ENCODE measurements at places on chromosomes 1 and 21.
A peak's percentile ranks its signal among the peaks of the same experiment; 100 is the strongest.

DNA sequence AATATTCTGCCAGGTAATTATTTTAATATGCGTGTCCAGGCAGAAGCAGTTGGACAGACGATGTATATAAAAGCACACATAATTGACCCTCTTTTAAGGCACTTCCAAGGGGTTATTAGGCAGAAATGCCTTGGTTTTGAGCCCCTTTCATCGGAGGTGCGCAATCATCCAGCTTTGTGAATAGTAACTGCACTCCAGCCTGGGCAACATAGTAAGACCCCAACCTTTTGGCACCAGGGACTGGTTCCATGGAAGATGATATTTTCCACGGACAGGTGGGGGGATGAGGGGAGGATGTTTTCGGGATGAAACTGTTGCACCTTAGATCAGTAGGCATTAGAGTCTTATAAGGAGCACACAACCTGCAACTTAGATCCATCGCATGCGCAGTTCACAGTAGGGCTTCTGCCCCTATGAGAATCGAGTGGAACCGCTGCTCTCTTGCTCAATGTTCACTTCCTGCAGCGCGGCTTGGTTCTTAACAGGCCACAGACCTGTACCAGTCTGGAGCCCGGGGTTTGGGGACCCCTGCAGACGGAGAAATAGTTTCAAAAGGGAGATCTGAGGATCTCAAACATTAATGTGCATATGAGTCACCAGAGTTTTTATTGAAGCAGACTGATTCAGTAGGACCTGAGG lies 1.8 kb upstream of the MCOLN2 start:
- DNase-seq, result no peak

DNA sequence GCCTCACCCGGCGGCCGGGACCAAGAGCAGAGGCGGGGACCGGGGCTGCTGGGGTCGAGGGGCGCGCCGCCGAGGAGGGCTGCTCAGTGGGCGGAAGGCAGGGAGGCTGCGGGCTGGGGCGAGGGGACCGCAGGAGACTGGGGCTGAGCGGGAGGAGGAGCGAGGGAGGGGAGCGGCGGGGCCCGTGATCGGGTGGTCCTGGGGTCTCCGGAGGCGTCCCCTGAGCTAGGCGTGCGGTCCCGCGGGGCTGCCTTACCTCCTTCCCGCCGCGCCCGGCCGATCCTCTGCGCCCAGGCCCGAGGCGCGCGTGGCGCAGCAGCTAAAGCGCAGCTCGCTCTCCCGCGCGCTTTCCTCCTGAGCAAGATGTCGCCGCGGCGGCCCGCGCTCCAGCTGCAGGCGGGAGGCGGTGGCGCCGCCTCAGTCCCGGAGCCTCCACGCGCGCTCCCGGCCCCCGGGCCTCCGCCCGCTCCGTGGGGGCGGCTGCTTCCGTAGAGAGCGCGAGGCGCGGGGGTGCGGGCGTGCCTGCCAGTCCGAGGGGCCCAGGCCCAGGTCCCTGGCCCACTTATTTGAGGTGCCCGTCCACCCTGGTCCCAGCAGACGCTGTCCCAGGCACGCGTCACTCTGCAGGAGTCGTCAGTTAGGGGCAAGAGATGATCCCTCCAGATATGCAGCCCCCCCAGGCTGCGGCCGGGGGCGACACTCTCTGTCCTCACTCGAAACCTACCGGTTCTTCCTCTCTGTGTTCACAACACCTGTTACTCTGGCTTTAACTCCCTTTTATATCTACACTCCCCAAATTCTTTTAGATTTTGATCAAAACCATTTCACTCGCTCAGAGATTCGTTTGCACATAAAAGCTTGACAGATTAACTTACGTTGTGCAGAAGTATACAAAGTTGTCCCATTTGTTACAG lies at the start of gene CCSAP:
Gene CCSAP, minus strand, starts transcription at position 392 of the 914 bp plus-strand sequence. CDS start 582 bp downstream, outside the sequence.
- DNase-seq, result peak; percentile 17

- DNase-seq, result no peak
Observed at GRCh38 chr1:173295391-173295790, 88.3 kb upstream of the TNFSF4 start.

DNA sequence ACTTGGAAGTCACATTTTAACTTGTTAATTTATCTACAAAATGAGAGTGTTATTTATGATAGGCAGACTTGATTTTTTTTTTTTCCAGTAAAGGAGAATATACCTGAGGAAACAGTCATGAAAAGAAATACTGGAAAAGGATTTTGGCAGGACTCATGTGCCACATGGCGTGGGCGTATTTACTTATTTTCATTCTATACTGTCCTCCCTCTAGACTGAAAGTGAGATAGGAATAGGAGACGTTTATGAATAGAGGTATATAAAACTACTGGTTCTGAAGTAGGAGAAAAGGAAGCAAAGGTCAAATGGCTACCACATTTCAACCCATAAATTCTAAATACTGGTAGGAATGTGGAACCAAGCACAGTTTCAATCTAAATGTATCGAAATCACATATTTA lies 94.8 kb upstream of the MPC2 start:
- DNase-seq, result no peak

GRCh38 chr1:41540886-41541591 lies 56.6 kb upstream of the EDN2 start:
- peak; percentile 12 for DNase-seq
